Stimulated activated CD8-positive, alpha-beta memory T cell treated with anti-CD3 and anti-CD28 coated beads, Interleukin-7, amount 100 ng/mL, for 1 hour (primary cell): ENCODE measurements at places on chromosomes 12 and 14.

GRCh38 chr12:123659996-123660727 is 10.8 kb upstream of the TCTN2 start:
- DNase-seq = no peak

DNA sequence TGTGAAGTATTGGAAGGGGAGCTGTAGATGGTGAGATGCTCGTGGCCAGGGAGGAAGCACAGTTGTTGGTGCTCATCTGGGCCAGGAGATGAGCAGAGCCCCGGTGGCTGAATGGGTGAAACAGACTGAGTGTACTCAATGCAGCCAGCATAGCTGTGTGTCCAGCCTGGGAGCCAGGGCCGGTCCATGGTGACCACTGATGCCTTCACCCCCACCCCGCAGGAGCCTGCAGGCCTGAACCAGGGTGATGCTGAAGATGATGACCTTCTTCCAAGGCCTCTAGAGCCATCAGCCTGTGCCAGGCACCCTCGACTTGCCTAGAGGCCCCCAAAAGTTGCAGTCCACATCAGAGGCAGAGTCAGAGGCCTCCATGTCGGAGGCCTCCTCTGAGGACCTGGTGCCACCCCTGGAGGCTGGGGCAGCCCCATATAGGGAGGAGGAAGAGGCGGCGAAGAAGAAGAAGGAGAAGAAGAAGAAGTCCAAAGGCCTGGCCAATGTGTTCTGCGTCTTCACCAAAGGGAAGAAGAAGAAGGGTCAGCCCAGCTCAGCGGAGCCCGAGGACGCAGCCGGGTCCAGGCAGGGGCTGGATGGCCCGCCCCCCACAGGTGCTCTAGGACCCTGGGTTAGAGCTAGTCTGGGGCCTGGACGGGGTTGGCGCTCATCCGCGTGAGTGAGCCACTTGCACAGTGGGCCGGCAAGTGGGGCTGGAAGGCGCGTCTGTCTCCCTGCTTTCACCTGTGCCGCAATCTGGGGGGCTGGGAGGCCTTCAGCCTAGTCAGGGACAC is 3.0 kb downstream of the TNFAIP2 start:
- DNase-seq = no peak

DNA sequence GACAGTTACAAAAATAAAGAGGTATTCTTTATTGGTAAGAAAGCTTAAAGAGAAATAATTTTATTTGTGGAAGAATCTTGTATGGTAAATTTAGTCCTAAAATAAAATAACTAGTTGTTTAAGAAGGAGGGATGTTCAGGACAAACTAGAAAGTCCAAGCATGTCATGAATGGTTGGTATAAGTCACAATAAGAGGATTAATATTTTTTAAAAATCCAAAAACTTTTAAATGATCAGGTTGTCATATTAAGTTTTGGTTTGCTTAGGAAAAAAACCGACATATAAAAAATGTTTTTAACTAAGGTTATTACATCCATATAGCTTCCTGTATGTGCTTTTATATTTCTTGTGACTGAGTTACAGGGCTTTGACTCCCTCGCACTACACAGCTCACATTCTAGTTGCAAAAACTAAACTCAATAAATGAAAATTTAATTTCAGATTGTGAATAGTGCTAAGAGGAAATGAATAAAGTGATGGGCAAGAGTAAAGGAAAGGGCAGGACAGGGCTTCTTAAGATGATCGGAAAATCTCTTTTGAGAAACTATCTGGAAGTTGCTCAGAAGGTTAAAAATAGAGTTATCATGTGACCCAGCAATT is 80.7 kb upstream of the METAP2 start:
- DNase-seq = no peak

DNA sequence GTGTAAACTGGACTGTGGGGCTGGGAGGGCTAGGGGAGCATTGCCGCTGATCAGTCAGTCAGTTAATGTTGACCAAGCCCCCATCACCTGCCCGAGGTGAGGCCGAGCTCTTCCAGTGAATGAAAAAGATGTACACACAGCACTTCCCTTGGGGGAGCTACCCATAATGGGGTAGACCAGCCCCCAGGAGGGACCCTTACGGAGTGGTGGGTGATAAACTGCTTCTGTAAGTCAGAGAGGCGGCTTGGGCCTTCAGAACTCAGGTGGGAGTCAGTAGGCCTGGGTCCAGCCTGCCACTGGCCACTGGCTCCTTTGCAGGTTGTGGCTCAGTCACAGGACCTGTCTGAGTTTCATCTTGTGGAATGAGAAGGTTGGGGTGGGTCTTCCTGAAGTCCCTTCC is 43.5 kb downstream of the TSPAN9 start:
- DNase-seq = no peak

DNA sequence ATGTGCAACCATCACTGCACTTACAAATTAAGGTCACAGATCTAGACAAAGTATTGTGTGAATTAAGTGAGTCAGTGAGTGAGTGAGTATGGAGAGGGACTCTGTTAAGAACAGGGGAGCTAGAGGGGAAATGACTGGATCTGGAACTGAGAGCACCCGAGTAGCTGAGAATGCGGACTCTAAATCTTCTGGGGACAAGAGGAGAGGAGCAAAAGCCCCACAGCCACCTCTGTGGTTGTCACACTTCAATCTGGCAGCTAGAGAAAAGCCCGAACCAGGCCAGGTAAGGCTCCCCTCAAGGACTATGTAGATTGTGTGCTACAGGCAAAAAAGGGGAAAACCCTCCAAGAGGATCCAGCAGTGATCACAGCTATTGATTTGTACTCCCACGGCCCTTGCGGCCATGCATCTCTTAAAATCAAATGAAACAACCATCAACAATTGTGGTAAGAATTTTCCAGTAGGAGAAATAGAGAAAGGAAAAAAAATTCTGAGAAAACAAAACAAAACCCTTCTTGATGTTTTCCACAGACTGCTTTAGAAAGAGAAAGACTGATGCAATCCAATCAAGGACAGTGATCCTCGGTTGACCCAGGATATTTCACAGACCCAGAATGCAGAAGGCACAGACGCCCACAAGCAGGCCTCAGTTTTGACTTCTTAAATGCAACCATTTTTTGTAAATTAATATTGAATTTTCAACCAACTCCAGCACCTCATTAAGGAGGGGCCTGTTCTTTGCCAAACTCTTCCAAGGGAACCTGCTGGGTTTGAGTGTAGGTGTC is 109.6 kb downstream of the SLC38A6 start:
- no peak for DNase-seq

- no peak for DNase-seq
These were observed 14.0 kb downstream of the CRY1 start for GRCh38 chr12:107079172-107080011.

DNA sequence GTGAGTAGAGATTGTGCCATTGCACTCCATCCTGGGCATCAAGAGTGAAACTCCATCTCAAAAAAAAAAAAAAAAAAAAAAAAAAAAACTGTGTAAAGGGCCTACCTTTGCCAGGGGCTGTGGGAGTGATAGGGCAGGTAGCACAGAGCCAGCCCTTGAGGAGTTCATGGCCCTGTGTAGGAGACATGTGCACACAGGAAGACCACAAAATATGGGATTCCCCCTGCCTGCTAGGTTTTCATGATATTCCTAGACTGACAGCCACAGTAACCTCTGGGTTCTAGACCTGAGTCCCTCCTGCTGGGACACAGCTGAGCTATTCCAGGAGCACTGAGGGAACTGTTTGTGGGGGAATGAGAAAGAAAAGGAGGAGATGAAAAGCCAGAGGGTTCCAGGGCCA is 8.3 kb upstream of the SPTSSA start:
- no peak for DNase-seq

GRCh38 chr12:125245581-125246557 is 180.6 kb downstream of the AACS start:
- no peak for DNase-seq

GRCh38 chr12:130880411-130880885 is 8.6 kb downstream of the RAN start:
- DNase-seq = no peak

- DNase-seq = no peak
These were observed 17.9 kb downstream of the C12orf43 start for GRCh38 chr12:120998435-120998834.

DNA sequence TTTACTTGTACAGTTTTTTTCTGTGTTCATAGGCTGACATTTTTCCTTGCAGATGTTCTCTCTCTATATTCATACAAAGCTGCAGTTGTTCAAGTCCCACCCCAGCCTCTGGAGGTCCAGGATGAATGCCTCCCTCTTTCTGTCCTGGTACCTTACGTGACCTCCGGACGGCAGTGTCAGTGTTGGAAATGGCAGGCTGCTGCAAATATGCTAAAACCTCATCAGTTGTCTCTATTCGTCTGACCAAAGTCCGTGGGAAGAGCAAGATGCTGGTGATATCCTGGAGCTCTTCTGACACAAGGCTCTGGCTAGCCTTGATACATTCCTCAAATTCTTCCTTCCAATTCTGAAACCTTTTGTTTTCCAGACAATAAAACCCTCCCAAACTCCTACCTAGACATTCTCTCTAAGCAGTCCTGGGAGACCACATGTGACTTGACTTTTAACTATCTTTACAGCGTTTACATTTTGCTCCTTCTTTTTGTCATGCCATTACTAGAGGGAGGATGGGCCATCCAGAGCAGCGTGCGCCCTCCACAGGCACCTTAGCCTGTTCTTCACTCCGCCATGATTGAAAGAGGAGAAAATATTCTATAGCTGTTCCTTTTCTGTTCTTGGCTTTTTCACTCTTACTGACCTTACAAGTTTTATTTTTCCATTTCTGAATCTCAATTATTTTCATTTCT is 143.6 kb downstream of the RGS6 start:
- DNase-seq = no peak

- no peak for DNase-seq
These were observed 807 bp downstream of the B4GALNT3 start for GRCh38 chr12:460261-461230.

- DNase-seq = no peak
These were observed 36.3 kb downstream of the NELL2 start for GRCh38 chr12:44839785-44840184.

DNA sequence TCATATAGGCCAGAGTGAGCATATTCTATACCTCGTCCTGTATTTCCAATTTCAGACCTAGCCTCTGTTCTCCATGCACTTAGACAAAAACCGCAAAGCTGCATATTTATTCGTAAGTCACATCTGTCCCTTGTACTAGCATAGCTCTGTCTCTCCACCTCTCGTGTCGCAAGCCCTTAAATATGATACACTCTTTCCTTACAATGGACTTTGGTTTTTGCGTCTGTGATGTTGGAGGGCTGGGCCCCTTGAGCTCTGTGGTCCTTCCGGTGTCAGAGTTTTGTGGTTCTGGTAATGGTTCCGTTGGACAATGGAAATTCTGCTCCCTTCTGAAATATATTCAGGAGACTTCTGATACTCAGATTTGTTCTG is 11.3 kb downstream of the PRKCH start:
- DNase-seq = no peak

- DNase-seq = no peak
These were observed 46.0 kb downstream of the SMIM41 start for GRCh38 chr12:52125476-52125900.

DNA sequence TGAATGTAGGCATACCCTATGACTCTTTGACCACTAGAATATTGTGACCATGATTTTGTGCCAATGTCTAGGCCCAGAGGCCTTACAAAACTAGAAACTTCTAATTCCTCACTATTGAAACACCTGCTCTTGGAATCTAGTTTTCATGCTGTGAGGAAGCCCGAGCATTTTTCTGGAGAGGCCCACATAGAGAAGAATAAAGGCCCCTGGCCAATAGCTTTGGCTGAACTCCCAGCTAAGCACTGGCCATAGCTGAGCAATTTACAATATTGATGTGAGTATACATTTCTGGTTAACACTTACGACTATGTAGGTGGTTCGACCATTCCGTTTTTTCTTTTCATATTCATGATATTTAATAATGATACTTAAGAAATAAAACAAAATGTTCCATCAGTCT is 190.3 kb downstream of the KCNH5 start:
- DNase-seq = no peak

- DNase-seq = no peak
These were observed 424.0 kb downstream of the ZFP36L1 start for GRCh38 chr14:68368850-68369249.

- no peak for DNase-seq
These were observed 21.5 kb upstream of the PTPRQ start for GRCh38 chr12:80422550-80422949.

GRCh38 chr14:94021416-94022157 is 4.6 kb upstream of the OTUB2 start:
- no peak for DNase-seq

- no peak for DNase-seq
These were observed 173.6 kb downstream of the ADAMTS20 start for GRCh38 chr12:43378448-43378847.

DNA sequence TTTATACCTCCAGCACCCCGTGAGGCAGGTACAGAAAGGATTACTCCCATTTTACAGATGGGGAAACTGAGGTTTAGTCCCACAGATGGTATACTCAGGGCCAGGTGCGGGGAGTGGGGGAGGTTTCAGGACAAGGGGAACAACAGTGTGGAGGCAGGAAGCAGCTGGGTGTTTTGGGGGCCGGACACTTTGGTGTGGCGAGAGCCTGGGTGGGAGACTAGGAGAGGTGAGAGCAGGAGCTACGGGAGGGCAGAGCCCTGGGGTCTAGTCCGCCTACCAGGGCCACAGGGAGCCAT is 61.7 kb downstream of the DIO3 start:
- no peak for DNase-seq

- no peak for DNase-seq
These were observed 7.7 kb upstream of the AMN1 start for GRCh38 chr12:31736472-31736871.

DNA sequence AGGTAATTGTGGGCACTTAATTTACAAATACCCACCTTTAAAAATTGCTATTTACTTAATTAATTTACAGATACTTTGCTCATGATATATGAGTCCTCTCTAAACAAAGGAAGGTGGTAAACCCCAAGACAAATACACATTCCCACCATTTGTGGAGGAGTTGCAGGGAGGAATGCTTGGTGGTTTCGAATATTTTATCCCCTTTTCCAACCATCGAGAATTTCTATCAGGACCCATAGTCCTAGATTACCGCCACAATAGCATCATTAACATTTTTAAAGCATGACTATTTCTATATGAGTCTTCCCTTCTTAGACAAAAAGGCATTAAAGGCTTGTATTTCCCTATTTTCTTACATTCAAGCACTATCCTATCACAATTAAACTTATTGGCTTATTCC is 34.2 kb upstream of the PLEKHA5 start:
- no peak for DNase-seq

DNA sequence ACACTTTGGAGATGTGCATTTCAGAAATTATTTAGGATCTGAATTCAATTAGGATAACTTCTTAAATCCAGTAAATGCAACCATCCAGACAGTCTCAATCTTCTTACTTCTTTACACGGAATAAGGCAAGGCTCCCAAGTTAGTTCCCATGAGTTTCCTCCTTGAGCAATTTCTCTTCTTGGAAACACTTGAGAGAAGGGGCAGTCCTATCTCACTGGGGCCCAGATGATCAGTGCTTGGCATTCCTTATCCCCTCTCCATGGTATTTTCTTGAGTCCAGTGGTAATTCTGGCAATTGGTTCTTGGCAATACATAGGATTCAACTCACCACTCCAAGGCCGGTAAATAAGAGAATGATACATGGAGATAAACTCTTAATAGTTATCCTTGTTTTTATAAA is 87.1 kb upstream of the PTHLH start:
- DNase-seq = no peak
